H4 (cell line): ENCODE measurements at places on chromosomes 7 and 10. TPM values are rescaled to one million over a fixed set of nuclear protein-coding genes. Genes with fewer than 3 reads are reported as not detected.

- DNase-seq: no peak
These were observed 155.0 kb downstream of the SKAP2 start for GRCh38 chr7:26709210-26709990.

DNA sequence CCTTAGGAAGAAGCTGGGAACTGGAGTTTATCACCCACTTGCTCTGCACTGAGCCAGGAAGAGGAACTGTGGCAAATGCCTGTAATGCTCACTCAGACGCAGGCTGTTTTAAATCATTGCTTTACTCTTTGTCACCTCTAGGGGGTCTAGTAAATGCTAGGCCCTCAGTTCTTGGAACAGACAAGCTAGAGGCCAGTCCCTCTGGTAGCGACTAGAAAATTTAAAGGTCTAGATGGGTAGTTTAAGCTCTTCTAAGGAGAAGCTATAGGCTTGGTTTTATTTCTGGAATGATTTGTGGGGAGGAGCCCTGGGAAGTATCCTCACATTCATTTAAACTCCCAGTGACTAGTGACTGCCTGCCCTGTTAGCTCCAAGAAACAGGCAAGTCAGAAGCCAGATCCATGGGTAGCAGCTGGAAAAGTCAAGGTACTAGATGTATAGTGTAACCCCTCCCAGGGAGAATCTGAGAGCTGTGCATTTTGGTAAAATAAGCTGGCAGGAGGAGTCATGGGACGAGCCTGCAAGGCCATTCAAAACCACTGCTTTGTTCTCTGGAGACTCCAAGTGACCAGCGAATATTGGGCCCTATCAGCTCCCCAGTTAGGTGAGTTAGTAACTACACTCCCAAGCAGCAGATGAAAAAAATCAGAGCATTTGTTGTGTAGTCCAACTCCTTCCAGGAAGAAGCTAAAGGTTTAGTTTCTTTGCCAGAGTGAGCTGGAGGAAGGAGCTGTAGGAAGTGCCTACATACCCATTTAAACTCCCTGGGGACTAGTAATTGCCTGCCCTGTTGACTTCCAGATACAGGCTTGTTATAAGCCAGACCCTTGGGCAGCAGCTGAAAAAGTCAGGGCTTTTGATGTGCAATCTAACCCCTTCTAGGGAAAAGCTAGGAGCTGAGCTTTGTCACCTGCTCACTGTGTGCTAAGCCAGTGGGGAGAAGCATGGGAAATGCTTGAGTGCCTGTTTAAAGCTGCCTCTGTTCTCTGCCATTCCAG is 68.9 kb downstream of the DYNC1I1 start:
- peak; percentile 30 for DNase-seq

GRCh38 chr10:50576245-50576815 is 47.4 kb downstream of the SGMS1 start:
- no peak for DNase-seq

GRCh38 chr7:66043681-66044497 is 31.7 kb upstream of the ASL start:
- DNase-seq: no peak

The TCF7L2 gene
- 3.3 and 3.4 TPM in 2 replicates for total RNA-seq

- no peak for DNase-seq
These were observed 21.8 kb downstream of the IFT22 start for GRCh38 chr7:101299511-101300464.

The PALD1 gene
- total RNA-seq: 1.3 and 3.0 TPM in 2 replicates

- peak; percentile 92 for DNase-seq
These were observed 1.7 kb upstream of the TRIP6 start for GRCh38 chr7:100865372-100865911.

DNA sequence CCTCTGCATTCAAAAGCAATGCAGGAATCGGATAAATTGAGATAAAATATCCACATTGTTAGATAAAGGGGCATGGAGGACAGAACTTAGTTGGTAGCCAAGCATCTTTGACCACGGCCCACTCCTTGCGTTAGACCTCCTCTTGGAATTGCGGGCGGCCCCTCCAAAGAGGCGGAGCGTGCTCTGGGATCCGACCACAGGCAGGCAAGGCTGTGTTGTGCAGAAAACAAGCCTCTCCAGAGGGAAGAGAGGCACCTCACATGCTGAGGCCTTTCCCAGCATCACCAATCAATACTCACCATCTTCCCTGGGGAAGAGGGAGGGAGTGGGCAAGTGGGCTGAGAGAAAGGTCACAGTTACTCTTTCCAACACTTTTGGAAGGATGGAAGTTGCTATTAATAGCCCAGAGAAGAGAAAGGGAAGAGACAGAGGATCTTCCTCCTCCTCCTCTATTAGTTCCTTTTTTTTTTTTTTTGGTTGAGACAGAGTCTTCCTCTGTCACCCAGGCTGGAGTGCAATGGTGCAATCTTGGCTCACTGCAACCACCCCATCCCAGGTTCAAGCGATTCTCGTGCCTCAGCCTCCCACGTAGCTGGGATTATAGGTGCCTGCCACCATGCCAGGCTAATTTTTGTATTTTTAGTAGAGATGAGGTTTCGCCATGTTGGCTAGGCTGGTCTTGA is 49.7 kb upstream of the NRF1 start:
- no peak for DNase-seq

DNA sequence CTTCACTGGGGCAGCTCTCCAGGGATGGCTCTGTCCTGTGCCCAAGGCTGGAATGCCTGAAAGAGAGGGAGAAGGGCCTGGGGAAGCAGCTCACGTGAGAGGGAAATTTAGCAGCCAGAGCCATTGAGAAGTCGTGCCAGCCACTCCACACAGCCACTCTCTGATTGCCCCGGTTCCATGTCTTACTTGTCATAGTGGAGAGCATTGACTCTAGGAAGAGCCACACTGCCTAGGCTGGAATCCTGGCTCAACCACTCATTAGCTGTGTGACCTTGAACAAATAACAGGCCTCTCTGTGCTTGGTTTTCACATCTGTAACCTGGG is 728.0 kb downstream of the PARD3 start:
- no peak for DNase-seq
